ENCODE measurements at places on chromosomes 13 and 19.
A peak's percentile ranks its signal among the peaks of the same experiment; 100 is the strongest.

DNA sequence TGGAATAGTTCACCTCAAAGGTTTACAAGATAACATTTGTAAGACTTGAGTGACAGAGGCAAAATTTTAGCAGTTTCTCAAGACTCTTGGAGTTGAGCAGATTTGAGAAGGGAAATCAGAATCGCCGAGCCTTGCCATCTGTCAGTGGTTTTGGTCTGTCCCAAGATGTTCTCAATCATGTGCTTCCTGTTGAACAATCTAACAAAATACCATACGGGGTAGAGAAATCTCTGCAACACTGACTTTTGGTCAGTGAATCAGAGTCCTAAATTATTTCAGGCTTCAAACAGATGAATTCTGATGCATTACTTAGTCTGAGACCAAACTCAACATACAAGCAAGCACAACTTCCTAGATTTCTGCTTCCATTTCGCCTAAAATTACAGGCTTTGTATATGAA lies 3.8 kb downstream of the KCTD12 start:
- DNase-seq = peak; percentile 69

- no peak for DNase-seq
Observed at GRCh38 chr13:97338571-97338970, 95.4 kb upstream of the RAP2A start.

DNA sequence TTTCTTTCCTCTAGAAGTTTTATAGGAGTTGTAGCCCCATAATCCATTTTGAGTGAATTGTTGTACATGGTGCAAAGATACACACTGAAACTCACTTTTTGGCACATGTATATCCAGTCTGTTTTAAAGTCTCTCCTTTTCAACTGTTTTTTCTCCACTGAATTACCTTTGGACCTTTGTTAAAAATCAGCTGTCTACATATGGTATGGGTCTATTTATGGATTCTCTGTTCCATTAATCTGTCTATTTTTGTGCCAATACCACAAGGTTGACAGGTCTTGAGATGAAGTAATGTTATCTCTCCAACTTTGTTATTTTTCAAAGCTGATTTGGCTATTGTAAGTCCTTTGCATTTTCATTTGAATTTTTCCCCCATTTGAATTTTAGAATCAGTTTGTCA lies 4.7 kb downstream of the HNRNPA1L2 start:
- DNase-seq = no peak

- no peak for DNase-seq
Observed at GRCh38 chr19:6856749-6857372, 30.5 kb upstream of the ADGRE1 start.

DNA sequence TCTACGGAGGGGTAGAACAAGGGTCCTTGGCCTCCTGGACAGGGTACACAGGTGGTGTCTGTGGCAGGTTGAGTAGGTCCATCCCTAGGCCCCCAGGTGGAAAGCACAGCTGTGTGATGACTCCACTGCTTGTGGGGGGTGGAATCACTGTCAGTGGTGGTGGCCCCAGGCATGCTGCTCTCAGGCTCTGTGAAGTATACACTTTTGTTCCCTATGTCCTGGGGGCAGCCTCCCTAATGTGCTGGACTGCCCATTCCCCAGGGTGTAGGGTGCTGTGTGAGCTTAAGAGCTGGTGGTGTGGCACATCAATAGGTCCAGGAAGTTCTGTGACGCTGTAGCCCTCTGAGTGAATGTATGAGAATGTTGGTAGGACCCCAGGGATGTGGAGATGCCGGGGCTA lies 197.2 kb upstream of the SLC10A2 start:
- DNase-seq = no peak

GRCh38 chr19:33621811-33622504 lies at the start of gene CHST8:
CHST8 (plus strand) TSS chr19:33621953; CDS start chr19:33689262, 67,309 bp downstream.
- DNase-seq = peak; percentile 22

DNA sequence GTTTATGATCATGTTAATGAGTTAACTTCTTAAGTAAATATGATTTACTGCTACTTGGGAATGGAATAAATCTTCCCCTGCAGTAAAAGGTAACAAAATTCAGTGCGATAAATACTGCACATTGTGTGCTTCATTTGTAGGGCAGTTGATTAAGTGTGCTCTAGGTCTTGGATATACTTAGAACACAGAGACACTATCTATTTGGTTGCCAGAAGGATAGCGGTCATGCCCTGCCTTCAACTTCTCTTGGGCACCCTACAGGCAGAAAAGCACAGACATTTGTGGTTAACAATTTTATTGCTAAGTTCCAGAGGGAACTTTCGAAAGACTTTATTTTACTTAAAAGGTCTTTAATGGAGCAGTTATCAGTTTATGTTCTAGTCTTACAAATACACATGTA lies 605.8 kb downstream of the PCDH9 start:
- no peak for DNase-seq

DNA sequence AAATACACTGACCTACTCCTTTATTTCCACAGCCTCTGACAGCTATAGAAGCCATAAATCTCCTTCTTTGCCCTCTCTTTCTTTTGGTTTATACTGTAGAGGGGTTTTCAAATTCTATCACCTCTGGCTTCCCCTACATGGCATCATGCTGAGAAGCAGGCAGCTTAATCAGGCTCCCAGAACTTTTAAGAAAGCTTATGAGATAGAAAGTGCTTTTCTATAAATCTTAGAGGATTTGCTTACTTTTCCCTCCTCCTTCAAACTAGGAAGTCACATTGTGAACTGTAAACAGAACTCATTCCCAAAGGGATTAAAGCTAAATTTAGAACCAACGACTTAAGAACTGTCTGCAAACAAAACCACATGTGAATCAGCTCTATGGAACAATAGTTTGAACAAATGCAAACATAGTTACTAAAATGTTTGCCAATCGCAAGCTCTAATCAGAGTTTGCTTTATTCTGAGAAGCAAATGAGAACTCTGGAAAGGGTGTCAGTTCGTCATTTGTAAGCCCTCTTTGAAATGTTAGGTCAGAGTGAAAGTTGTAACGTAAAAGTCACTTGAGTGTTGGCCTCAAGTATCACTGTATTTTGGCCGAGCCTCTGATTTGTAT lies 344.1 kb downstream of the RFC3 start:
- DNase-seq = peak; percentile 92

GRCh38 chr19:19600793-19601330 lies 17.6 kb downstream of the PBX4 start:
- DNase-seq = no peak

DNA sequence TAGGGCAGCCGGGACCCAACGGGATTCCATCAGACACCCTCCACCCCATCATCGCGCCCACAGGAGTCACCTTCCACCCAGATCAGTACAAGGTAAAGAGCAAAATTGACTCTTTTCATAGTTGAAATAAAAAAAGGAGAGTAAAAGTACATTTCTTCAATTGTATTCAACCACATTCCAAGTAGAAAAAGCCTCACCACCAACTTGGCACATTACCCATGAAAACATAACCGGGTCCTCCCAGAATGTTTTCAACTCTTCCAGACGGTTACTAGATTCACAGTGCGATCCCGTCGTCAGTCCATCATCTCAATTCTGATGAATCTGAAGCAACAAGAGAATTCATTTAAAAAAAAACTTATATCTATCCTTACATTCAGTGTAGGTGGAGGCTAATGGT lies 125.2 kb downstream of the RAB20 start:
- DNase-seq = peak; percentile 55

- no peak for DNase-seq
Observed at GRCh38 chr19:17525141-17525540, 13.7 kb downstream of the PGLS start.

DNA sequence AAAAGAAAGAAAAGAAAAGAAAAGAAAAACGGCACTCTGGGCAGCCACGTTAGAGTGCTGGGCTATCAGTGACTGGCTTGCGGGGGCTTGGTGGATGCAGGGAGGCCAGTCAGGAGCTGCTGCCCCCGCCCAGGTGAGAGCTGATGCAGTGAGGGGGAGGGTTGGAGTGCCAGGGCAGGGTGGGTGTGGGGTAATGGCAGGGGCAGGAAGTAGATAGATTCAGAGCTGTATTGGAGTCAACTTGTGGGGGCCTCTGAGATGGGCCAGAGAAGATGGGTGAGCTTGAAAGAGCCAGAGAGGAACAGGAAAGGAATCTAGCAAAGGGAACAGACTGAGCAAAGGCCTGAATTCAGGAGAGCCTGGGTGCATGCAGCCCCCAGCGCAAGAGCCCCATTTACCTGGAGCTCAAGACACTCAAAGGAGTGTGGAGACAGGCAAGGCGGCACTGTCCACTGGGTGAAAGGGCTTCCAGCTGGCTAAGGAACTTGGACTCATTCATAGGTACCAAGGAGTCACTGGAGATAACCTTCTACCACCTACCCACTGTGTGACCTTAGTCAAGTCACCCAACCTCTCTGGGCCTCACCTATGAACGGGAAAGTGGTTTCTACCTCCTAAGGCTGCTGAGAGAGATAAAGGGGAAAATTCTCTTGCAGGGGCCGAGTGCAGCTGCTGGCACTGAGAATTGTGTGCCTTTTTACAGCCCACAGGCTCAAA lies 20.2 kb downstream of the VSTM2B start:
- DNase-seq = no peak

GRCh38 chr13:77896977-77897376 lies 21.7 kb downstream of the EDNRB start:
- peak; percentile 87 for DNase-seq

DNA sequence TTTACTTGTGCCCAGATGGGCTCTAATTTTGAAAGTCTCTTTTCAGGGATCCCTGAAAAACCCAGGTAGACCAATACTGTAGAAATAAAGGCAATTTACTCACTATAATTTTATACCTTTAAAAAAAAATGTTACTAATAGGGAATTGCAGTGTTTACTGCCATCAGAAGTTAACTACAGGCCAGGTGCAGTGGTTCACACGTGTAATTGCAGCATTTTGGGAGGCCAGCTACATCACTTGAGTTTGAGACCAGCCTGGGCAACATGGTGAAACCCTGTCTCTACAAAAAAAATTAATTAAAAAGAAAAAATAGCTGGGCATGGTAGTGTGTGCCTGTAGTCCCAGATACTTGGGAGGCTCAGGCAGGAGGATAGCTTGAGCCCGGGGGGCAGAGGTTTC lies 10.2 kb downstream of the USP12 start:
- no peak for DNase-seq

- no peak for DNase-seq
Observed at GRCh38 chr19:48636859-48637448, at the start of gene DBP. DBP (minus strand) TSS chr19:48637379; CDS start chr19:48636994, 385 bp downstream.

- DNase-seq = no peak
Observed at GRCh38 chr13:112648966-112649690, 40.7 kb upstream of the ATP11A start.

DNA sequence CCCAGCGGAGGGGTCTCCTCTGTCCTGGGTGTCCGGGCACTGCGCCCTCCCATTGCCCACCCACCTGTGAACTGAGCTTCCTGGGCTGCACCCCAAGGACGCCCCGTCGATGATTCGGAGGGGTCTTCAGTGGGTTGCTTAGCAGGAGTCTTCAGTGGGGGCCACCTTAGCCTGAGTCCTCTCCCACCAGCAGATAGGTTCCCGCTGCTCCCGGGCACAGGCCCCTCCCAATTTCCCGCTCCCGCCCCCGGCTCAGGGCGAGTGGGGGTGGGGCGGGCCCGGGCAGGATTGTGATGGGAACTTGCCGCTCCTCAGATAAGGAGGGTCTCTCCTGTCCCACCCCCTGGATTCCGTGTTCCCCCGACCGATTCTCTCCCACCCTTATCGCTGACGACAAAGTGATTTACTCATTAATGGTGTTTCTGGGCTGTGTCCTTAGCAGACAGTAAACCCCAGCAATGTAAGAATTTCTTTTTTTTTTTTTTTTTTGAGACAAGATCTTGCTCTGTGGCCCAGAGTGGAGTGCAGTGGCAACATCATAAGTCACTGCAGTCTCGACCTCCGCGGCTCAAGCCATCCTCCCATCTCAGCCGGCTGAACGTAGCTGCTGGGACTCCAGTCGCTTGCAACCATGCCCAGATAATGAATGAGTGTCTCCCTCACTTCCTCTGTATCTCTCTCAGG lies 655 bp upstream of the S1PR5 start:
- DNase-seq = peak; percentile 29

DNA sequence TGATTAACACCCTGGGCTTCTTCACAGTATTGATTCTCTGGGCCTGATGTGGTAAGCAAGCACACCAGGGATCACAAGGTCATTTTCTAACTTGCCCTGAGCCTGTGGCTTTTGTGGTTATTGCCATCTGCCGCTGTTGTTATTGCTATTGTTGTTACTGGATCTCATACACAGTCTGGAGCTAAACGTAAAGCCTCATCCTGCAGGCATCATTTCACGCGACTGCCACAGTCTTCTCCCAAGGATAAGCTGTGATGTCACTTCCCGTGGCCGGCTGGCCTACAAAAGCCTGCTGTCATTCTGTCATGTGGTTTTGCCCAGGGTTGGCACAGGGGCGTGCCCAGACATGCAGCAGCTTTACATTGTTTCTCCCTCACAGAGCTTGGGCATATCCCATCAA lies 154.0 kb upstream of the GPR12 start:
- peak; percentile 6 for DNase-seq

GRCh38 chr19:4371247-4372164 lies 28.1 kb downstream of the MPND start:
- DNase-seq = no peak

DNA sequence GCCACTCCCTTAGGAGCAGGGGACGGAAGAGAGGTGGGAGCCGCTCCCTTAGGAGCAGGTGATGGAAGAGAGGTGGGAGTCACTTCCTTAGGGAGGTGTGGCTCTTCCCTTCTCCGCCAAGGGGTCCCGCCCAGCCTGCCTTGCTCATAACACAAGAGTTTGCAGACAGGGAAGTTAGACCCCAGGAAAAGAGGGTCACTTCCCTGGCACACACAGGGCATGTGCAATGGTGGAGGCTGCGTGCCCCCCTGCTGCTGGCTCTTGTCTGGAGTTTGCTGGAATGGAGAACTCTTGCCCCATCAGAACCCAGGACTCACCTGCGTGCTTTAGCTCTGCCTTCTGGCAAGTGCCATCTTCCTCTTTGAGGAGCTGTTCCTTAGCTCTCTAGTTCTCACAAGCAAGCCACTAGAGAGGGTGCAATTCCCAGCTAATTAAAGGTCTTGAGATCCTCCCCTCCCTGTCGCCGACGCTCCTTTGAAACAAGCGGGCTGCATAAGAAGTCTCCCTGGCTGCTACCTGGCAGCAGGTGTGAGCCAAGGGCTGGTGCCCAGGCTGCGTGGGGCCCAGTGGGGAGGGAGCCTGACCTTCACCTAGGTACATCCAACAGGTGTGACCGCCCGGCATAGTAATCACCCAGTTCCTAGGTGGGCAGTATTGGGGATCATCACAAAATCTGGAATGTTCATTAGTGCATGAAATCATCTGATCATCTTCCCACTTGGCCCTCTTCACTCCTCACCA lies 281.6 kb downstream of the ZNF536 start:
- no peak for DNase-seq

DNA sequence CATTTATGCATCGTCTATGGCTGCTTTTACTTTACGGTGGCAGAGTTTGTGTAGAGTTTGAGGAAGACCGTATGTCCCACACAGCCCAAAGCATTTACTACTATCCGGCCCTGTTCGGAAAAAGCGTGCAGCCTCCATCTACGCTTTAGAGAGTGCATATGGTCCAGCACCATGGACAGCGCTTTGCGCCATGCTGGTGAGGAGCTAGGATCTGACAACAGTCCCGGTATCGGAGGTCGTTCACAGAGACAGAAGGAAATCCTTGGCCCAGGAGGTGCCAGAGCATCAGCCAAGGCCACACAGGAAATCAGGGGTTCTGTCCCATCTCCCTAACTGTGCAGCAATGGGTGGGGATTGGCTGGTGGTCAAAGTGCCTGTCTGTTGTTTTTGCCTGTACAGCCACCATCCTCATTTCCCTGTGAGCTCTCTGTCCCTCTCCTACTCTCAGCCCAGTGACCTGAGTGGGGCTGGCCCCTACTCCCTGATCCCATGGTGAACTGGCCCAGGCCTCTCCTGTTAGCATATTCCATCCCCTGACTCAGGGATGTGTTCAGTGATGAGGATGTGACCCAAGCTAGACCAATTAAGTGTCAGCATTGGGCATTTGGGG lies 16.2 kb upstream of the PRODH2 start:
- DNase-seq = peak; percentile 66

- DNase-seq = no peak
Observed at GRCh38 chr13:99173606-99174005, 27.0 kb upstream of the UBAC2 start.

Data from cardiac fibroblast (primary cell).